AG04449 (cell line): ENCODE measurements at places on chromosomes 5 and 9.
A peak's percentile ranks its signal among the peaks of the same experiment; 100 is the strongest.

DNA sequence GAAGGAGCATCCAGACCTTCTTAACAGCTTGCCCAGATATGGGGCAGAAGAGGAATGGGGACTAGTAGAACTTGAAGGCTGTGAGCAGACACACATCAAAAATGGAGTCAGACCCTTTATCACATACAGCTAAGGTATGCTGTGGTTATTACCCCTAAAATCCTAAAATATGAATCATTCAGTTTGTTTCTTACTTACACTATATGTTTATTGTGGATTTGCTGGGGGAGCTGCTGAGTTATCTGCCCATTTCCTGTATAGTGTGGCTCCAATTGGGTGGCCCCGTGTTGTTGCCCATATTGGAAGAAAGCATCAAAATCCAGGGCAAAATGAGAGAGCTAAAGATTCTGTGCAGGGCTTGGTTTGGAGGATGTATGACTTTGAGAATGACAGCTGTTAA, 56.9 kb downstream of the AP3S1 start:
- DNase-seq, result no peak

- DNase-seq, result no peak
These were observed 1.9 kb downstream of the FBXO10 start for GRCh38 chr9:37574241-37574721.

DNA sequence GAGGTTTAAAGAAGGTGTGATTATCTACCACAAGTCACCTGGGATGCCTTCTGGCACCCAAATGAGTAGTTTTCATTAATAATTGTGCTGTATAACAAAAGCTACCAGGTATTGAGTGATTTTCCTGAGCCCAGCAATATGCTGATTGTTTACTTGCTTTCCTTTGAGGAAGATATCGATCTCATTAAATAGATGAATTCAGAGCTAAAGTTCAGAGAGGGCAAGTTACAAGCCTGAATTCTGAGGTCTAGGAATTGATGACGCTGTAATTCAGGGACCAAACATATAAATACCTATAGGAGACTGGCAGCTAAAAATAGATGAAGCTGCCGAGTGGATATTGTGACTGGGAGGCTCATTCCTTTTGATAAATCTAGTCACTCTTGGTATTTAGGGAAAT, 1.1 kb downstream of the ERCC6L2 start:
- no peak for DNase-seq

- no peak for DNase-seq
These were observed 351.9 kb downstream of the GLIS3 start for GRCh38 chr9:3947859-3948438.

GRCh38 chr9:69458176-69458575, 133.2 kb downstream of the ENTREP1 start:
- no peak for DNase-seq

- no peak for DNase-seq
These were observed 48.4 kb upstream of the FUBP3 start for GRCh38 chr9:130530938-130531337.

DNA sequence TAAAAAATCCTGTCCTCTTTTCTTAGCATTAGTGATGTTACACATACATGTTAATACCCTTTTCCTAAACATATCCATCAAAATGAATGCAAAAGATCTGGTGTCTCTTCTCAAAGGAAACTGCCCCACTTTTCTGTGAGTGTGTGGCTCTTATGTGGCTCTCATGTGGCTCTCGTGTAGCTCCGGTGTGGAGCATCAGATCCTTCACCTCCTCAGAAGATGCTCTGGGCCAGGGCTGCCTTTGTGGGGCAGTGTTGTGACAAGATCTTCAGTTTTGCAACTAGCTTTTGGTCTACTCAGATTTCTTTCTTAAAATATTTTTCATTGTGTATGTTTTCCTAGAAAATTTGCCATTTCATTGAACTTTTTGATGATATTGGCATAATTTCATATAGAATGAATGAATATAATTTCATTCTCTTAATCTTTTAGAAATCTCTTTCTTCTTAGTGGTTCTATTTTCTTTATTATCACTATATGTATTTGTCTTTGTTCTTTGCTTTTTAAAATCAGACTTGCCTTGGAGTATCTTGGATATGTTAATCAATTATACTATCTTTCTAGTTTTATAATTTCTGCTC, 19.4 kb downstream of the GARNL3 start:
- no peak for DNase-seq

DNA sequence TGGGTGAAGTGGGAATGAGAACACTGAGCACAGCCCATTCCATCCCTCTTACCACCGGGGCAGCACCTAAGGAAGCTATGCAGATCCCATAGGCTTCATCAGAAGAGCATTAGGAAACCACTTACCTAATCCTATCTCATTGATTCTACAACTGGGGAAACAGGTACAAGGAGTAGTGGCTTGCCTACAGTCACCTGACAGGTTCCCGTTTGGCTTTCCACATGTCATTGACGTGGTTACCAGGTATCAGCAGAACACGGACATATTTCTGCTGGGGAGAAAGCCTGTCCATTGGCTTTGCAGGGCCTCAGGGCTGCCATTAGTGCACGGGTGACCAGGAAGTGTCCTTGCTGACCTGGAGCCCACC, 11.3 kb downstream of the AFAP1L1 start:
- DNase-seq, result no peak

- peak; percentile 14 for DNase-seq
These were observed 131.1 kb downstream of the ACTL7B start for GRCh38 chr9:108724652-108725051.

GRCh38 chr5:148733601-148734438, 79.5 kb upstream of the HTR4 start:
- peak; percentile 40 for DNase-seq

GRCh38 chr9:3971391-3972082, 328.3 kb downstream of the GLIS3 start:
- no peak for DNase-seq

- no peak for DNase-seq
These were observed 239.3 kb downstream of the ARHGEF28 start for GRCh38 chr5:73865315-73865714.

GRCh38 chr9:130759738-130760137, 66.2 kb downstream of the EXOSC2 start:
- DNase-seq, result no peak

DNA sequence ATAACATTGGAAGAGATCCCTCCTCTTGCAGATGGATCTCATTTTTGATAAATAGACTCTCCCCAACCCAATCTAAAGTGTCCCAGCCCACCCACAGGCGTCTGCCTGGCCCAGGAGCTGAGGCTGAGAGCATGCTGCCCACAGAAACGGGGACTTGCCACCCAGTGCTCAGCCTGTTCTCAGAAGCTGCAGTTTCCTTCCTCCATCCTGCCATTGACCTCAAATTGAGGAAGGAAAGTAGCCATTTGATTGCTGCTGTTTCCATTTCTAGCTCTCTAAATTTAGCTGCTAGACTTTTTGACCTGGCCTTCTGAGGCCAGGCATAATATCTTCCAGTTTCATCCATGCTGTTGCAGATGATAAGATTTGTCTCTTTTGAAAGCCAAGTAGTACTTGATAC, 31.1 kb upstream of the FRMD3 start:
- no peak for DNase-seq
